SW 1271 (cell line): ENCODE measurements at places on chromosomes 16 and 17.

- no peak for DNase-seq
These were observed 110.5 kb downstream of the HS3ST2 start for GRCh38 chr16:22924492-22924891.

DNA sequence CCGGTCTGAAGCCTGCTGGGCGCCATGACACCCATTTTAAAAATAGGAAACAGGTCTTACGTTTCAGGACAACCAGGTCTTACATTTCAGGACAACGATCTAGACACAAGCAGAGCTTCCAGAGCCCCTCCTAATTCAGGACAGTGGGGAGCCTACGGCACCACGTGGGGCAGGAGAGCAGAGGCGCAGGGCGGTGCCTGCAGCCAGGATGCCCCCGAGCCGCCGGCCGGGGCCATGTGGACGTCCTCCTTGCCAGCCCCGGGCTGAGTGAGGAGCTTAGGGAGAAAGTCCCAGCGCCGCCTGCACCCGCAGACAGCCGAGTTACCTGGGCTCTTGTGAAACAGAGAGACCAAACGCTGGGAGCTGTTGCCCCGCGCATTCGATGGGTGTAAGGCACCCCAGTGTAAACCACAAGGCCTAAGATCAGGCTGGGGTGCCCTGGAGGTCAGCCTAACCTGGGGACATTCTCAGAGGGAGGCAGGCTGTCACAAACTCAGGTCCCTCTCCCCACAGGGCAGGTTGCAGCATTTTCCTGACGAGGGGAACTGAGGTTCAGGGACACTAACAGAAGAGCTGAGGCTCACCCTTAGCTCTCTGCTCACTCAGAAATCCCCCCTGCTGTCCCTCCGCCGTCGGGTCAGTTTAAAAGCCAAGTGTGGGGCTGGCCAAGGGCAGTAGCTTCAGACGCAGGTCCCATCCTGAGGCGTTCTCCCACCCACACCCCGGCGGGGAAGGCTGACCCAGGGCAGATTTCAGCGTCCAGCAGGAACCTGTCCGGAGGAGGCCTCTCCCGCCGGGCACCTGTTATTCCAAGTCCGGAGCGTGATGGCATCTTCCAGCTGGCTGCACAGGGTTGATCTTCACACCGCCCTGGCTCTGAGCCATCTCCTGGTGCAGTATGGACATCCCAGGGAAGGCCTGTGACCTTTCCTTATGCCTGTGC is 1.8 kb upstream of the NOTUM start:
- no peak for DNase-seq

- peak; percentile 54 for DNase-seq
These were observed 1.4 kb upstream of the UNK start for GRCh38 chr17:75783069-75783783.

DNA sequence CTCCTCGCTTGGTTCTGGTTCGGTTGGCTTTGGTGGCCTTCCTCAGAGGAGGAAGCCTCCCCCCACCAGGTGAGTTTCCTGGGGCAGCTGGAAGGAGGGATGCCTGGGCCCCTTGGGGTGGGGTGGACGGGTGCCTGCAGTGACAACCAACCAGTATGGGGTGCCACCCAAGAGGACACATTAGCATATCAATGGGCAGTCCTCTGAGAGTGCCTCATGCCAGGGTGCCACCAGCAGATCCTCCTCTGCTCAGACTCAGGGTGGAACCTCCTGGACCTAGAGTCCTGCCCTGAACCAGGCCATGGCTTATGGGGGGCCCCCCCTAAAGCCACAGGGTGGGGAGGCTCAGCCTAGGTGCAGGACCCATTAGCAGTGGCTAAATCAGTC is 2.7 kb downstream of the PPP1R1B start:
- no peak for DNase-seq

DNA sequence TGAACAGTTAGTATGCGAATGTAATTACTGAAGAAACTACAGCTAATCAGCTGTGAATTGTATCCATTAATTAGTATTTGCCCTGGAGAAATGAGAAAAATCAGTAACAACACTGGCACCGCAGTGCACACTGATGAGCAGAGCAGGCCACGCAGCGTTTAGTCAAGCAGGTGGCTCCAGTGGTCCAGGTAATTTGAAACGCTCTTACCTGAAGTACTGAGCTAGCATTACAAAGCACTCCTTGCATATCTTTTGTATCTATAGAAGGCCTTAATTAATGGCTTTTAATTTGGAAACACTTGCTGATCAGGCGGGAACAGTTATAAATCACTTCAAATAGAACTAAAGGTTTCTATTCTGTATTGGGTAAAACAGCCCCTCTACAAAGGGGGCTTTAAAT is 76.4 kb downstream of the TOX3 start:
- DNase-seq: no peak

DNA sequence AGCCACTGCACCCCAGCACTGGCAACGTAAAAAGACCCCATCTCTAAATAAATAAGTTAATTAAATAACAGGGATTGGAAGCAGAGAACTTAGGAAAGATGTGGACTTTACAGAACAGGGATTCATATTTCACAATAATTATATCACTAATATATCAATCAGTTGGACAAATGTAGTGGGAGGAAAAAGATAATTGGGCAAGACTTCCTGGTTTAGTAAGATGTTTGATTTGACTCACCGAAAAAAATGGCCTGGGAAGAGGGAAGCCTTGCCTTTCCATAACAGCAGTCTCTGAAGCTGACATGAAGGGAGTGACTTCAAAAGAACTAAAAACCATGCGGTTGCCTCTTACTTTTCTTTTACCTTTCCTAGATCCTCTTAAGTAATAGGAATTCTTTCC is 15.2 kb upstream of the C17orf78 start:
- DNase-seq: no peak

DNA sequence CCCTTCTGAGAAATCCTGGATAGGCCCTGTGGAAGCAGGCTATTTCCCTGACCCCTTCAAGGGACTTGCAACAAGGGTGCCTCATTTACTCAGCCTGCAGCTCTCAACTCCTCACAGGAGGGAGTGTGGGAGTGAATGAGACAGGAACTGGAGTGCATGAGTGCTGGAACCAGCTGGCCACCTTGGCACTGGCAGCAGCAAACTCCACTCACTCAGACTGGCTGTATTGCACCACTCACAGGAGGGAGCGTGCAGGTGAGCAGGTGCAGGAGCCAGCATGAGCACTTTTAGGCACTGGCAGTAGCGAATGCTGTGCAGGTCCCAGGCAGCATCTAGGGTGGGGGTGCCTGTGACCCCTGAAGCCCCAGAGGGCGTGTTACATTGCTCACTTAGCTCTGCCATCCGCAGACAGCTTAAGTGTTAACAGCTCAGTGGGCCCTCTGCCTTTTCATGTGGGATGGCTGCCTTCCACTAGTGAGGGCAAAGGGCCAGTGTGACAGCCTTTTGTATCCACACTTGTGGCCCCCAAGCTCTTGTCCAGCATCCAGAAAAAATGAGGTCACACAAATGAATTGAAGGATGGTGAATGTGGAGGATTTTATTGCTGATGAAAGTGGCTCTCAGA is 11.0 kb upstream of the ZNHIT3 start:
- DNase-seq: no peak

DNA sequence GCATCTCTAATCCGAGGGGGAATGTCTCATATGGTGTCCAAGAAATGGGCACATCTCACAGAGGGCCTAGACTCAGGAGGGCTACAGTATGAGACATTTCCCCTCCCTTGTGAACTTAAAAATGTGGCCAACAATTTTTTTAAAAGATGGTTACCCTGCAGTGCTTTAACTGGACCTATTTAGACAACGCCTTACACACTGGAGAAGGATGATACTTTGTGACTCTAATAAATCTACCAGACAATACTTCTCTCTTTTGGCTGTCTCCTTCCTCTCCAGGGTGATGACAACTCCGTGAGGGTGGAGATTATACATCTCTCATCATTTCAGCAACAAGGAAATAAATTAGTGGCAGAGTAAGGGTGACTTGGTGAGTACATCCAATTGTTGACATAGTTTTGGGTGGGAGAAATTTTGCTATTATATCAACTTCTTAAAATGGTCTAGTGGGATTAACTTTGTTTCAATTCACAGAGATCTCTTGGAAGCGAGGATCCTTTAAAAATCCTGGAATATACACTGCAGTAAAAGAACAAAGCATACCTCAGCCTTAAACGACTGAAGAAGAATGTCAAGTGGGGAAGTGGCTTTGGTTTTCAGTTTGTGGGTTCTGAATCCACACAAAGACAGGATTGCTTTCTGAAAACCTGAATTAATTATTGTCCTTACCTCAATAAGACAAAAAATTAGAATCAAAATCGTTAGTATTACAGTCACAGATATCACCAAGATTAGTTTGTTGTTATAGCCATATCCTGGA is 89.8 kb downstream of the KPNA2 start:
- DNase-seq: no peak

- DNase-seq: no peak
These were observed 39.3 kb upstream of the TAC4 start for GRCh38 chr17:49887086-49887743.

- DNase-seq: no peak
These were observed 503.4 kb upstream of the CDH8 start for GRCh38 chr16:62539657-62540056.

DNA sequence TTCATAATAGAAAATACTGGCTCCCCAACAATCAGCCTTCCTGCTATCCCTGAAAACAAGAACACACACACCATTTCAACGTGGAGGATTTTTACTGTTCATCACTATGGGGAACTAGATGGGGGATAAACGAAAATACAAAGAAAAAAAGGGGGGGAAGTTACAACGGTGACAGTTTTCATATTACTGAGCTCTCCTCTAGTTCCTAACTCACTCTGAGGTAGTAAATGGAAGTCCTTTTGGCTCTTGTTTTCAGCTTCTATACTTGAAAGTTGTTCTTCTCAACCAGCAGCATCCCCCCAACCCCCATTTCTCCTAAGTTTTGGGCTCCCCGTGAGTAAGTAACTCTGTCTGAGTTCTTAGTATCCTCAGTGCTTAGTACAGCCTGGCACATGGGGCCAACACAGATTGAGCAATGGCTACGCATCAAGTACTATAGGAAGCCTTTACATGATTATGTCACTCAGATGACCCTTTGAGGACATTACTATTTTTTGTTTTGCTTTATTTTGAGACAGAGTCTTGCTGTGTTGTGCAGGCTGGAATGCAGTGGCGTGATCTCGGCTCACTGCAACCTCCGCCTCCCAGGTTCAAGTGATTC is 4.2 kb upstream of the CORO7 start:
- DNase-seq: no peak

GRCh38 chr17:29572691-29573557 is 4.4 kb downstream of the TP53I13 start:
- no peak for DNase-seq

- no peak for DNase-seq
These were observed 183.5 kb downstream of the CPPED1 start for GRCh38 chr16:12620150-12620549.

GRCh38 chr17:1031711-1032110 is 34.8 kb downstream of the TIMM22 start:
- DNase-seq: no peak
